Ammon's horn (tissue), 1 donor: ENCODE measurements at places on chromosomes 1 and 21.

DNA sequence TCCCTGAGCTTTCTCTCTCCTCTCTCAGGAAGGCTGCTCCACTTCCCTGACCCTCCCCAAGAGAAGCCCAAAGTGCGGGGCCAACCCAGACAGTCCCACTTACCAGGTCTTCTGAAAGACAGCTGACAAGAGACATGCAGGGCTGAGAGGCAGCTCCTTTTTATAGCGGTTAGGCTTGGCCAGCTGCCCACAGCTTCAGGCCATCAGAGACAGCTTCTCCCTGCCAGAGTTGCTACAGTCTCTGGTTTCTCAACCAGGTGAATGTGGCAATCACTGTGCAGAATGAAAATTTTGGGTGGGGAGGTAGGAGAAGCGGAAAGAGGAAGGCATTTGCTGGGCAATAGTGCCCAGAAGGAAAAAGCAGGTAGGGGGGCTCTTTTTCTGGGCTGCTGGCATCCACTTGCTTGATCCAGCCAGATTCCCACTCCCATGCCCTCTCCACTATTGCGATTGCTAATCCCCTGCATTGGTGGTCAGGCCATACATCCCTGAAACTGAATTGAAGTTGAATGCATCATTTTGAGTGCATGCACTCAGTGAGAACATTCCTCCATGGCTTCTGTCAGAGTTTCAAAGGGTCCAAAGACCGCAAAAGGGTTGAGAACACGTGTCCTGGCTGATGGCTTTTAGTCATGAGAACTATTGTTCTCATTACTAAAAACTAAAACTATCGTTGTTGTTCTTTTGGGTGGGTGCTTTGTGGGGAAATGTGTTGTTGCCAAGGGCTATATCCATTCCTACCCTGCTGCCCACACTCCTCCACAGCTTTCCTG is at the start of gene S100A8:
Gene S100A8 (minus strand): TSS at position 136 of the 773 bp plus-strand sequence. CDS start 538 bp downstream, outside the sequence.
- peak; percentile 54 for DNase-seq

DNA sequence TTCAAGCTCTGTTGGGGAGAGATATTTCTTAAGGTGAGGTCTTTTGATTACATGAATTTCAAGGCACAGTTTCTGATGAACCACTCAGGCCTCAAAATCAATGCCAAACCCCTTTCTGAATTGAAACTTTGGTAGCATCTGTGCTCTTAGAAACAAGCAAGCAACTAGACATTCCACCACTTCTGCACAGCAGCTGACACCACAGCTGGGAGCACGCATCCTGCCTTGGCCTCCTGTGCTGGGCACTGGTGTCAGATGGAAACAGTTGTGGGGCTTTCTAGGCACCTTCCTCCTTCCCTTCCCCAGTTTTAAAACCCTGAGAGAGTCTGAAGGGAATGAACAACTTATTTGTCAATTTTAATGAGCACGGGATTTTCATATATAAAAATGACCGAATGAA is 360.2 kb downstream of the ADGRL2 start:
- no peak for DNase-seq

DNA sequence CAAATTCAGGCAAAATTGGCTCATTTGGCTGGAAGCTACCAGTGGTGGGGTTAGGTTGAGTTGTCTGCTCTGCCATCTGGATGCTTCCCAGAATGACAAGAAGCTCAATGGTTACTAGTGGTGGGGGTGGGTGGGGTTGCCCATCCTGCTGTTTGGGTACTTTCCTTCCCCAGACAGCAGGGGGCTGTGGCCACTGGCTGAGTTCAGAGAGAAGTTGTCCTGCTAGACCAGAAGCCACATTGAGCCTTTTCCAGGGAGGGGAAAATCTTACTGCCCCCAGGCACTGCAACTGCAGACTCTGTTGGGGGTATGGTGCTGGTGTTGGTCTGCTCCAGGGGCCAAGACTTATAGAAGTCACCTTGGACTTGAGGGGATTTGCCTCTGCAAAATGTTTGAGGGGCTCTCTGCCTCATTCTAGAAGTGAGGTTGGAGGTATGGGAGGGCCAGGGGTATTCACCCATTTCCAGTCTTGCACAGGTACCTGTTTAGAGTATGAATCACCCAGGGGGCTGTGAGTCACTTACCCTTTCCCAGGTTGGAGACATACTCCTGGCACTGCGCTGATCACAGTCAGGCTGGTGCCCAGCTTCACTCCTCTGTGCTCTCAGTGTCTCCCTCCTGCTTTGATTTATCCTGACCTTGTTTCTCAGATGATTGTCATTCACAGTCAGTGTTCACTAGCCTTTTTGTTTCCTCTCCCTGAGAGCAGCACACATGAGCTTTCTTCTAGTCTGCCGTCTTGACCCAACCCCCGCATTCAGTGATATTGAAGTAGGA is 89.1 kb upstream of the NEGR1 start:
- DNase-seq = no peak

DNA sequence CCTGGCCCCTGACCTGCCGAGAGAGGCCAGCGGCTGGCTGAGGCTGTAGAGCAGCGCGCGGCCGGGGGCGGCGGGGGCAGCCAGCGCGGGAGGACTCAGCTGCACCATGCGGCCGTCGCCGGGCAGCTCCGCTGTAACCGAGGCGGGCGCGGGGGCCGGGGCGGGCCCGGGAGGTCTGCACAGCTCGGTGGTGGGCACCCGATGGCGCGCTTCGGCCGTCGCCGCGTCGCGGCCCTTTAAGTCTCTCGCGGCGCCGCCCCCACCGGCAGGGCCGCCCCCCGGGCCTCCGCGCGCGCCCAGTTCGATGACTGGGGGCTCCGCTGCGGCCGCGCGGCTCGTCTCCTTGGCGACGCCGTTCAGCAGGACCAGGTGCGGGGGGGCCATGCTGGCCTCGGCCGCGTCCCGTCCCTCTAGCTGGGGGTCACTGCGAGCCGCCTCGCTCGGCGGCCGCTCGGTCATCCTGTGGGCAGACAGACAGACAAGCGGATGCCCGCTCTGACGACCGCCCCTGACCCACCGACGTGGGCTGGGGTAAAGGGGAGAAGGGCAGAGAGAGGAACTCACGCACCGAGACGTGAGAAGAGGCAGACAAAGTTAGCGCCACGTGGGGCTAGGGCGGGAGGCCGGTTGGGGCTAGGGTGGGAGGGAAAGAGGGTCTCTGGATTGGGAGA is 6.5 kb downstream of the TAL1 start:
- DNase-seq = no peak

DNA sequence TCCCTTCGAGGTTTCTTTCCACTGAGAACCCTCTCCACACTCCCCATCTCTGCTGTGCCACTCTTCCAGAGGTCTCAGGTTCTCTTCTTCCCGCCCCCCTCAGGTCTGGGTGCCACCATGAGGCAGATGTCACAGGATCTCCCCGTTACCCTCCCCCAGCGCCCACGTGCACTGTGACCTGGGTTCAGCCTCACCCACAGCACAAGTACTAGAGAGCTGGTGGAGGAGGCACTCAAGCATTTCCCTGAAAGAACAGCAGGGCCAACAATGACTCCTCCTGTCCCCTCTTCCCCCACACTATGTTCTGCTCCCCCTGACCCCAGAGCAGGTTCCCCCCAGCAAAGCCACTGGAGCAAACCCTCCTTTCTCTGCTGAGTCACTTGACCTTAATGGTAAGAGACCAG is 14.3 kb downstream of the PLEKHA6 start:
- no peak for DNase-seq

DNA sequence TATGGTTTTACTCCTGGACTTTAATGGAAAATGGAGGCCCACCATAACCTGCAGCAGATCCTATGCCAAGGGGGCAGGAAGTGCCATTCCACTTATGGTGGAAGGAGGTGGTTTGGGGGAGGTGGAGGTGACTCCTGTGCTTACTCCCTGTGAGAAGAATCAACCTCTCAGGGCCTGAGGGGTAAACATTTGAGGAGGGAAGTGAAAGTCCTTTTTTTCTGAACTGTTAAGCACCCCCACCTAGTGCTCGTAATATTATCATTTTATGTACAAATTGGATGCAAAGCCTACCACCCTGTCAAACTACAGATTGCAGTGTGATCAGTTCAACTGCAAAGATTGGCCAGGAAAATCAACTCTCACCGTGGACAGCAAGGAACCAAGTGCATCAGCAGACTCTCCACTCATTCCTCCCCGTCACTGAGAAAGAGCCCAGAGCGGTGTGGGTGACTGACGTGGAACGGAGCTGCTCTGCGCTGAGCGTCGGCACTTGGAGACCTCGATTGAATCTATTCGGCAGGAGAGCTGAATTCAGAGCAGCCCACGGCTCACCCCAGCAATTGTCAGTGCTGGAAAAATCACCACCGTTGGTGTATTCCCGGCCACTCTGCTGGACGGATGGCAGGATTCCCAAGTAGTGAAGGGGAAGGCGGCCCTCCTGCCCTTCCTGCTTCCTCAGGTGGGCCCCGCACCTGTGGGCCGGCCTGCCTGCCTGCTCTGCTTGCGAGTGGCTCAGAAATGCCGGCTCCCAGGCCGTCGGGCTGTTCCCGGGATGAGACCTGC is 46.8 kb upstream of the COX20 start:
- DNase-seq = no peak
